T-cell (primary cell): ENCODE measurements at places on chromosomes 11 and 22.

GRCh38 chr22:36493690-36494110 is 12.3 kb upstream of the TXN2 start:
- DNase-seq = no peak

DNA sequence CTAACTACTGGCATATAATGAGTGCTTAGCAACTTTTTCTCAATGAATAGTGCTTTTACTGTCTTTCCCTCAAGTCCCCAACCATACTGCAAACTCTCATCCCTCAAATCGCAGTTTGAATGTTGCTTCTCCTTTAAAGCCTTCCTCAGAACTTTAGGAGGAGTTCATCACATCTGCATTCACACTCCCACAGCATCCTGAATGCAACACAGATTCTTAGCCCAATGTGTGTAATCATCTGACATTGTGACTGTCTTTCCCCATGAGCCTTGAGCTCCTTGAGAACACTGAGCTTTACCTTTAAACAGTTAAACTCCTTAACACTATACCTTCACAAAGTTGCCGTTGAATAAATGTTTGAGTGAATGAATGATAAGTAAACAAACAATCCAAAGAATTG is 81.7 kb upstream of the FAM181B start:
- no peak for DNase-seq

DNA sequence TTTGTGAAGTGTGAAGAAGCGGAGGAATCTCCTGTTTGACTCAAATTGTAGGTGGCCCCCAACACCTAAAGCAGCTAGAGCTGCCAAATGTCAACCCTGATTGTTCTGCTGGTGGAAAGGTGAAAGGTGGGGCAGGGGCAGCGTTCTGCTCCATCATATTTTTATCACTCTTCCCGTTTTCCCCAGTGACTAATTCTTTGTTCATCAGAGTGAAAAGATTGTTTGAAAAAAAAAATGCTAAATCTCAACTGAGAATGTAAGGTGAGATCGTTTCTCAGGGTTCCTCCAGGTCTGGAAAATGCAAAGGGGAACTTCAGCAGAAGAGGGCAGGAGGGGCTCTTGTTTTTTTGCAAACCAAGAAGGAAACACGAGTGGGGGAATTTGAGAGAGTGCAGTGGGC is 137.7 kb downstream of the MN1 start:
- no peak for DNase-seq

- no peak for DNase-seq
Observed at GRCh38 chr22:39374191-39374590, 24.4 kb downstream of the SYNGR1 start.

GRCh38 chr11:32916361-32916760 is 23.8 kb downstream of the QSER1 start:
- DNase-seq = no peak

DNA sequence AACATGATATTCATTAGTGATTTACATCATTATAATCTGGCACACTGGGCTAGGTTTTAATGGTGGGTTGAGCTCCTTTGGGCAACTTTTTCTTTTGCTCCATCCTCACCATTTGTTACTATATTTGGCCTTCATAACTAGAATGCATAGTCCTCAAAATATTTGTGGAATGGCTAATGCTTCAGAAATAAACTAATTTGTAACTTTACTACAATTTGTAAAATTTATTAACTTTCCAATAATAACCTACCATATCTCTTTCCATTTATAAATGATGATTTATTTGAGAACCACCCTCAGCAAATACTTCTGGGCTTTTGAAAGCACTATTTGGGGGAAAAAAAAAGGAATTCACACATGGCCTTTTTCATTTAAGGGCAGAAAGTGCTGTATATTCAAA is 79.7 kb downstream of the LARGE2 start:
- no peak for DNase-seq

- DNase-seq = peak; percentile 80
Observed at GRCh38 chr22:43088984-43089717, at the start of gene TTLL1. TSS of gene TTLL1 (minus strand) at chr22:43089391. CDS start at chr22:43075586, 13,805 bp downstream.

DNA sequence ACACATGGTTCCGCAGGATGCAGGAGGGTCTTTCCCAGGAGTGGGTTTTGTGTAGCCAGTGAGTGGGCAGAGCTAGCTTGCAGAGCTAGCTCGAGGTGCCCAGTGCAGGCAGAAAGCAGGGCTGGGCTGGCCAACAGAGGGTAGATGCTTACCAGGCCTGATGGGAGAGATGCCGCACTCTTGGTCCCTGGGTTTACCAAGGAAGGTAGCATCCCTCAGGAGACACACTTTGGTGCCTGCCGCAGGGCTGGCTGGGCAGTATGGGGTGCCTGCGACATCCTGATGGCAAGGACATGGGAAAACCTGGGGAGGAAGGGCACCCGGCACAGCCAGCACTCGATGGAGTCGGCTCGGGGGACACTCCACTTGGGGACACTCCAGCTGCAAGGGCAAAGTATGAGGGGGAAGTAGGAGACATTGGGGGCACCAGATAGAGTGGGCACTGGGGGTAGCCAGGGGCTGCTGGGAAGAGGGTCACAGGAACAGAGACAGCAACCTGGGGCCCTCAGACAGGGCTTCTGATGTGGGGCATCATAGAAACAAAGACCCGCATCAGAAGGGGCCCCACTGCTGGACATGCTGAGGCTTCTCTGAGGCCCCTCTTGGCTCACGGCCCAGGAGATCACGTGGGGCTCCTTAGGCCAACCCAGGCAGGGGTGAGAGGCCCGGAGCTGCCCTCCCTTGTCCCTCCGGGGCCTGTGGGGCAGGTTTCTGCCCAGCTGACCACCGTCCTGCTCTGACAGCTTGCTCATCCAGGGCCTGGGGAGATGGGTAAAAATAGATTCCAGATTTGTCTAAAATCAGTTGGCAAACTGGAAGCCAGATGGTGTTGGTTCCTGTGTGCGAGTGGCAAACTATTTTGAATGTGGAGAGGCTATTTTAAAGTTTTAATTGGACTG is 89.8 kb downstream of the MORC2 start:
- DNase-seq = no peak

DNA sequence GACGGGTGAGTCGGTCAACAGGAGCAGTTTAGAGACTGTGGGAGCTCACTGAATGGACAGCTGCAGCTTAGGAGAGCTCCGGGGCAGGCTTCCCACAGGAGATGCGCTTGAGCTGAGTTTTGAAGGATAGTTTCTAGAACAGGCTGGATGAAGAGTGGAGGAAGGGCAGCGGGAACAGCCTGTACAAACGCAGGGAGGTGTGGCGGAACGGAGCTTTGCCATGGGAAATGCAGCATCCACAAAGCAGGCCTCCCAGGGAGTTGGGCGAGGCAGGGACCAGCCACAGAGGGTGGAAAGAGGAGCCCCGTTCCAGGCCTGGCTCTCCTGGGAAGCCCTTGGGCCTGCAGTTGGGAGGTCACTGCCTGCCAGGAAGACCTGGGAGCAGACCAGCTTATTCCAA is 26.8 kb upstream of the TEF start:
- no peak for DNase-seq

DNA sequence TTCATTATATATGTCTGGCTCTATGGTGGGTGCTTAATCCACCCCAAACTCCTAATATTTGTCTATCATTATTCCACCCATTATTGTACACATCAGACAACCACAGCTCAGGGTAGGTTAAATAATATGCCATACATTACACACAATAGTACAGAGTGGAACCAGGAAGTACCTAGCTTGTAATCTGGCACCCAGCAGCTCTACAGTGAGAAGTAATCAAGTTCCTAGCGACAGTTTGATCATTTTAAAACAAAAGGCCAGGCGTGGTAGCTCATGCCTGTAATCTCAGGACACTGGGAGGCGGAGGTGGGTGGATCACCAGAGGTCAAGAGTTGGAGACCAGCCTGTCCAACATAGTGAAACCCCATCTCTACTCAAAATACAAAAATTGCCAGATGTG is 141.0 kb downstream of the LARGE1 start:
- no peak for DNase-seq

DNA sequence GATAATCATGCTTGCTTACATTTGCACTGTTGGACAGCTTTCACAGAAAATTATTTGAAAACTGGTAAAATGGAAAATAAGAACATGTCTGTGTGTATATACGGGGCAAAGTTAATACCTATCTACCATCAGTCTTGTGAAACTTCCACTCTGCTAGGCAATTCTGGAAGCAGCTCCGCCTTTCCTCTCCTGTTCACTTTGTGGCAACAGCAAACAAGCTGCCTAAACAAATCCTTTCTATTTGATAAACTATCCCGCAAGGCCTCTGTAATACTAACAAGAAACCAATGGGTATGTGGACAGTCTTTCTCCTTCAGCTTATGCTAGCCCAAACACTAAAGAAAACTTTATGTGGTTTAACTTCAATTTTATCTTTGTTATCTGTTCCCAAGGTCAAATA is 39.2 kb upstream of the RAPSN start:
- DNase-seq = no peak

GRCh38 chr11:133366147-133366546 is 166.2 kb downstream of the OPCML start:
- no peak for DNase-seq

DNA sequence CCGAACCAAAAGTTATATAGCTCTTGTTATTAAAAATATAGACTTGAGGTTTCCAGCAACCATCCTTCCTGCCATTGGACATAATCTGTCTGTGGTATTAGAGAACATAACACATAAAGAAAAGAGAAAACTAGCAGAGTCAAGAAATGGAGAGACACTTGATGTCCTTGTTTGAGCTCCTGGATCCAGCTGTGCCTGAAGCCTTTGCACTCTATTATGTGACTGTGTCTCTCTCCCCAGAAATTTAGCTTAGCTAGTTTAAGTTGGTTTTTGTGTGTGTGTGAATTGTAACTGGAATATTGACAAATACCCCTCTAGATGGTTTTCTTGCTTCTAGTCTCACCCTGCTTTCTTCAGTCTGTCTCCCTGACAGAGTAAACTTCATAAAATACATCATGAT is 61.6 kb downstream of the SC5D start:
- DNase-seq = no peak
